C1 segment of cervical spinal cord (tissue), 14 donors: ENCODE measurements at places on chromosomes 1 and 21.

DNA sequence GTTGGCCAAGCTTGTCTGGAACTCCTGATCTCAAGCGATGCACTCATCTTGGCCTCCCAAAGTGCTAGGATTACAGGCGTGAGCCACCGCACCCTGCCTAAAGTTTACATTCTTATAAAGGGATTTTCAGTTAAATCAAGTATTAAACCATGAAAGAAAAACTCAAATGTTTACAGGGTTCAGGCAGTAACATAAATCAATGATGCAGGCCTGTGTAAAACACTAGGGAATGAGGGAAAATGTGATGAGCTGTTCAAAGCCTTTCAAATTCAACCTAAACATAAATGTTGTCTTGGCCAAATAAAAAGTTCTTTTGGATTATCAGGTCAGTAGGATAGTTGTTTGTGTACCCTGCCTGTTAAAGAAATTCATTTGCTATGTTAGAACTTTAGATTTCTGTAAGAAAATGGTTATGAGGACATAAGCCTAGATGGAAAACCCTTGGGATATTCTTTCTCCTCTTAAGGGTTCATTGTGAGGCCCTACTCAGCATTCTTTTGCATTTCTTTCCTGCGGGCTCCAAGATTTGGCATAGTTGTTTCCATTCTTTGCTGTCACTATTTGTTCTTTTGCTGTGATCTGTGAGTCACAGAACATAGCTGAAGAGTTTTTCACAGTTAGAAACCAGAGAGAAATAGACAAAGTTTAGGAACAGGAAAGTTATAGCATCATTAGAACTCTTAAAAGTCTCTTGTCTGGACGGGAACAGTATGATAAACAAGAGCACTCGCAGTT is 8.9 kb upstream of the ZRANB2 start:
- DNase-seq, result no peak

GRCh38 chr1:168582688-168583336 is 6.4 kb downstream of the XCL1 start:
- DNase-seq, result no peak

- no peak for DNase-seq
Observed at GRCh38 chr1:118825619-118826018, 162.5 kb downstream of the TBX15 start.

GRCh38 chr1:22444856-22445255 is 6.8 kb upstream of the ZBTB40 start:
- no peak for DNase-seq

DNA sequence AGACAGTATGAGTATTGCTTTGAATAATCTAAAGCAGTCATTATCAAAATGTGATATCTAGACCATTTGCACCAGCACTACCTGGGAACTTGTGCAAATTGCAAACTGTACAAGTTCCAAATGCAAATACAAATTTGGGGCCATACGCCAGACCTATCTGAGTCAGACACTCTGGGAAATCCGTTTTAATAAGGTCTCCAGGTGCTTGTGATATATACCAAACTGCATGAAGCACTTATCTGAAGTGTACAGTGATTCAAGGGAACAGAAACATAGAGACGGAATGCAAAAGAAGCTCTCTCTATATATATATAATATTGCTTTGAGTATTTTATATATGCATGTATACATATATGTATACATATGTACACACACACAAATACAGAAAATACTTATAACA is 36.2 kb upstream of the ASPM start:
- DNase-seq, result no peak
